Heart left ventricle (tissue), 16 donors: ENCODE measurements at places on chromosomes 1 and 21.

DNA sequence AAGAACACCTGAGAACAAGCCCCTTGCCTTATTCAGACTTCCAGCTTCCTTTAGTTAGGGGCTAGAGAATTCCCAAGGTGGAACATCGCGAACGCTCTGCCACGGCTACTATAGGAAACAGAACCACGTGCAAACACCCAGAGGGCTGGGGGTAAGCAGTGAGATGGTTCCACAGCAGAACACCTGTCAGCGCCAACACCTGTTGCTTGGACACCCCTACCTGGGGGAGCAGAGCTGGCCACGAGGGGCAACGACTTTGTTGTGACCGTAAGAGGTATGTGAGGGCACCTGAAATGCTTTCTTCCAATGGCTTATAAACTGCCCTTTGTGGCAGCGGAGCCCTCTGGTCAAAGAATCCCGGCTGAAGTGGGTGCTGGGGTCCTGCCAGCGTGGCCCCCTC is 50.7 kb downstream of the MRPL37 start:
- DNase-seq, result no peak

GRCh38 chr21:28704746-28705145 is 287.9 kb downstream of the LTN1 start:
- peak; percentile 61 for DNase-seq

GRCh38 chr1:160149233-160149632 is 2.2 kb upstream of the ATP1A4 start:
- DNase-seq, result no peak

DNA sequence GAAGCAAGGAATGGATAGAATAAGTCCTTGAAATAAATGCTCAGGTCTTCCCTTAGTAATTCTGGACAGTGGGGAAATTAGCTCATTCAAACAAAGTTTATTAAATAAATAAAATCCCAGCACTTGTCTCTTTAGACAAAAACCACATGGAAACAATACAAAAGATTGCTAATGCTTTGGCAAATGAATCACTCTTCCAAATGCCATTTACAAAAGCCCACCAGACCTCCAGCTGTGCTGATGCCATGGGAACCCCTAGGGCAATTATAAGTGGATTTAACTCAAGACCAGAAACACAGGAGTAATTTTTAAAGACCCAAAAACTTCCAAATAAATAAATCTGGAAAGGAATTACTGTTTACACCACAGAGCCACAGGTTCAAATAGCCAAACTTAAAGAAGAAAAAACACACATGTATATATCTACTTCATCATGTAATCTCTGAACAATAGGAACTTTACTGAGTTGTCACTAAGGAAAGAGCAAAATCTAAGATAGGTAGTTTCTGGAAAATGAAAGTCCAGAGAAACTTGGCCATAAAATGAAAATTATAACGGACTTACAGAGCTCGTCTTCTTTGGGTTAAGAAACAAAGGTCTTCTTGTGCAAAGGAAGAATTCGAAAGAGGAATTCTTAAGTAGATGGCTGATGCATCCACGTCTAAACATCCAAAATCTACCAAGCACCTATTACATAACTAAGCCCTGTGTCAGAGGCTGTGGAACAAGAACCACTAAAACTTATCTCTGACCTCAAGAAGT is 399.4 kb downstream of the SMYD3 start:
- DNase-seq, result no peak

GRCh38 chr1:203283597-203283996 is 21.7 kb upstream of the BTG2 start:
- no peak for DNase-seq

DNA sequence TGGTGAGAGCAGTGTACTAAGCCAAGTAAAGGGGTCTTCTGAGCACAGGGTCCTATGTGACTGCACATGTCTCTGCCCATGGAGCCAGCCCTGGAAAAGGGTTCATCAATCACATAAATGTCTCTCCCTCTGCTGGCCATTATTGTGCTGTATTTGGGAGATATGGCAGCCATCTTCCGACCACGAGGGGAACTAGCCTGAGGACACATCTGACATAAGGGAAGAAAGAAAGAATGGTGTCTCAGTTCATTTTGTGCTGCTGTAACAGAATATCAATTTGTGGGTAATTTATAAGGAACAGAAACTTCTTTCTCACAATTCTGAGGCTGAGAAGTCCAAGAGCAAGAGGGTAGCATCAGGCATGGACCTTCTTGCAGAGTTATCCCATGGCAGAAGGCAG is 55.1 kb upstream of the GJA5 start:
- DNase-seq, result no peak

DNA sequence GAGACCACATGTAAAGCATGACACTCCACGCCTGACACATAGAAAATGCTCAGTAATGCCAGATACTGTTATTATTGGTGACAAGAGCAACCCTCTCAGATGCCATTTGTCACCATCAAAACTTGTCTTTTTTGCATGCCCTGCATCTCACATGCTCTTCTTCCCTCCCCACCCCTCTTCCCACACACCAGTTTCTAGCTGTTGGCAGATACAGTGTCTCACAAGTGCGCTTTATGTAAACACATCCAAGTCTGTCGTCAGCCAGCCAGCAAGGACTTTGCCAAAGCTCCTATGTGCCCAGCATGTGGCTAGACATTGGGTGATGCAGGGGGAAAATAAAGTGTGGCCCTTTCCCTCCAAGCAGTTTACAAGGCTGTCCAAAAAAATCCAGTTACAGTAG is 44.9 kb upstream of the EPHA8 start:
- DNase-seq, result no peak

- no peak for DNase-seq
Observed at GRCh38 chr1:247540581-247540980, 4.3 kb upstream of the OR2C3 start.

DNA sequence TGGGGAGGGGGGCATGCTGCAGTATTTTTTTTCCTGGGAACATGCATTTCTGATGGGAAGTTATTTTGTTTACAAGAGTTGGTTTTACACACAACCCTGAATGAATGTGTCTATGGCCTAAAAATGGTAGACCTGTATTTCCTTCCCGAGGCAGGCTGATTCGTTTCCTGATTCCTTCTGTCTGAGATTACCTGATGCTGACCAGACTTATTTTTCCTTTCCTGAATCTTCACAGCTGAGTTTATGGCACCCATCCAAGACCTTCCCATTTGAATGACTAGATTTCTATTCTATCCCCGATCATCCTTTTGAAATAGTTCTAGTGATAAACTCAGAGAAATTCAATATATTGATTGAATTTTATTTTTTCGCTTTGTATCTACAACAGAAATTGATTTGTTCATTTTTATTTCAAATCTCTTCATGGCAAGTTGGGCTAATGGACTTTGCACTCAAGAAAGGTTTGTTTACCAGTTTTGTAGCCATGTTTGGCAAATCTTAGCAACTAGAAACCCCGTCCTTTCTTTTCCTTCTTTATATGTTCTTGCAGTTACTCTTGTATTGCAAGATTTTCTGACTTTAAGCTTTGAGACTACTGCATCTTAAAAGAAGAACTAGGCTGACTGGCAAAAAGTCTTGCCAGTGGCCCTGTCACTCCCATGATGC is 15.9 kb upstream of the PLEKHM2 start:
- no peak for DNase-seq

- no peak for DNase-seq
Observed at GRCh38 chr1:177286396-177286795, 115.6 kb downstream of the BRINP2 start.

- no peak for DNase-seq
Observed at GRCh38 chr1:1287288-1288110, 7.3 kb downstream of the SCNN1D start.

DNA sequence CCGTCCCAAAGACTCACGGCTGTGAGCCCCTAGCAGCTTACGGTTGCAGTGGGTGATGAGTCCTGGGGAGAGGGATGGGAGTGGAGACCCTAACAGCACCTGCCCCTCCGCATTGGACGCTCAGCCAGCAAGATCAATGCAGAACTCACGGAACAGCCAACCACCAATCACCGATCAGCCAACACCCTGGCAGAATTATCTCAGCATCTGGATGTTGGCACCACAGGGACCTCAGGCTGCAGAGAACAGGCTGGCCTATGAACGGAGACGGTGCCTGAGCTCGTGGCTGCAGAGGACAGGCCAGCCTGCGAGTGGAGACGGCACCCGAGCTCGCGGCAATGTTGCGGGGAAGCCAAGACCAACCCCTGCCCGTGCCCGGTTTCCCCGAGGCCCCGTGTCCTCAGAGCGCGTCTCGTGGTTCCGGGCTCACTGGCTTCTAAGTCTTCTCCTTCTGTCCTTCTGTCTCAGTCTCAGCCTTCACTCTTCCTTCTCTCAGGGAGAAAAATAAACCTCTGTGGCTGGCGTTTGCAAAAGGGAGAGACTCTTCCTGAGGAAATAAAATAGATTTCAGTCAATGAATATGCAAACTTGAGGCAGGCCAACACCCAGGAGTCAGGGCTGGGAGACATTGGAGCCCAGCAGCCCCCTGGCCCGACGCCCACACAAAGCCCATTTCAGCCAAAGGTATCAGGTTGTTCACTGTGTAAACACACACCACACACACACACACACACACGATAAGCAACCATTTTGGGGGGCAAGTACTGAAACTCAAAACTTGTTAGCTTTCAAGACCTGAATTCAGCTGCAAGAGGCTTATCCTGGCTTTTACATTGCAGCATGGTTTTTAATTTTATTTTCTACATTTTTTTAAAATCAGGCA is 67.8 kb downstream of the SIK1 start:
- no peak for DNase-seq

- no peak for DNase-seq
Observed at GRCh38 chr1:214446772-214447556, 104.4 kb downstream of the PTPN14 start.

- DNase-seq, result no peak
Observed at GRCh38 chr1:77065693-77066342, 153.4 kb downstream of the PIGK start.

- DNase-seq, result no peak
Observed at GRCh38 chr1:15744122-15744679, 1.9 kb downstream of the TMEM82 start.

DNA sequence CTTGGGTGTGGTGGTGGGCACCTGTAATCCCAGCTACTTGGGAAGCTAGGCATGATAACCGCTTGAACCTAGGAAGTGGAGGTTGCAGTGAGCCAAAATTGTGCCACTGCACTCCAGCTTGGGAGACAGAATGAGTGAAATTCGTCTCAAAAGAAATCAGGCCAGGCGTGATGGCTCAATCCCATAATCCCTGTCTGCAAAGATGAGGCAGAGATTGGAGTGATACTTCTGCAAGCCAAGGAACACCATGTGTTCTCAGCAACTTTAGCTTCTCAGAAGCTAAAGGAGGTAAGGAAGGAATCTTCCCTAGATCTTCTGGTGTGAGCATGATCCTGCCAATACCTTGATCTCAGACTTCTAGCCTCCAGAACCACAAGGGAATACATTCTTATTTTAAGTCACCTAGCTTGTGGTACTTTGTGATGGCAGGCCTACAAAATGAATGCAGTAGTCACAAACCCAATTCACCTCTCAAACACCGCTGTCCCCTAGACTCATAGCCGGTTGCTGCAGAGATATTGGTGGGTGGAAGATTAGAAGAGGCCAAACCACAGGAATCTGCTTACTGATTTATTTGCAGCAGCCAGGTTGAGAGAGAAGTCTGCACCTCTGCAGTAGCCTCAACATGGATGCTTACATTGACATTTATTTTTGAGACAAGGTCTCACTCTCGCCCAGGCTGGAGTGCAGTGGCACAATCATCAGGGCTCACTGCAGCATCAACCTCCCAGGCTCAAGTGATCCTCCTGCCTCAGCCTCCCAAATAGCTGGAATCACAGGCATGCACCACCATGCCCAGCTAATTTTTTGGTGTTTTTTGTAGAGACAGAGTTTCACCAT is 18.6 kb downstream of the L1TD1 start:
- DNase-seq, result no peak

- no peak for DNase-seq
Observed at GRCh38 chr1:199044191-199044590, 405.4 kb downstream of the PTPRC start.

DNA sequence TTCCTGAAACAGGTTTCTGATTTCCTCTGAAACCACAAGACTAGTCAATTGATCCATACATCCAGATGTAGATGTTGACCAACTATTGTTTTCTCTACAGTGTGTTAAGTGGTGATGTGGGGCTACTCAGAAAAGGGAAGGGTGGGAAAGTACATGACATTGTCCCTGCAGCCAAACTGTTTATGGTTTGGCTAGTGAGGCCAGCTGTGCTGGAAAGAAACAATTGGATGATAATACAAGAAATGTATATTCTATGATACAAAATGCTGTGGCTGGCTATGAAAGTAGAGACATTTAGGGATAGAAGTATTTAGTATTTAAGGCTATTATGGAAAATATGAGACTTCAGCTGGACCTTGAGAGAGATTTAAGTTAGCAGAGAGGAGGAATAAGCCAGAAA is 244.5 kb downstream of the ADGRL2 start:
- DNase-seq, result no peak

DNA sequence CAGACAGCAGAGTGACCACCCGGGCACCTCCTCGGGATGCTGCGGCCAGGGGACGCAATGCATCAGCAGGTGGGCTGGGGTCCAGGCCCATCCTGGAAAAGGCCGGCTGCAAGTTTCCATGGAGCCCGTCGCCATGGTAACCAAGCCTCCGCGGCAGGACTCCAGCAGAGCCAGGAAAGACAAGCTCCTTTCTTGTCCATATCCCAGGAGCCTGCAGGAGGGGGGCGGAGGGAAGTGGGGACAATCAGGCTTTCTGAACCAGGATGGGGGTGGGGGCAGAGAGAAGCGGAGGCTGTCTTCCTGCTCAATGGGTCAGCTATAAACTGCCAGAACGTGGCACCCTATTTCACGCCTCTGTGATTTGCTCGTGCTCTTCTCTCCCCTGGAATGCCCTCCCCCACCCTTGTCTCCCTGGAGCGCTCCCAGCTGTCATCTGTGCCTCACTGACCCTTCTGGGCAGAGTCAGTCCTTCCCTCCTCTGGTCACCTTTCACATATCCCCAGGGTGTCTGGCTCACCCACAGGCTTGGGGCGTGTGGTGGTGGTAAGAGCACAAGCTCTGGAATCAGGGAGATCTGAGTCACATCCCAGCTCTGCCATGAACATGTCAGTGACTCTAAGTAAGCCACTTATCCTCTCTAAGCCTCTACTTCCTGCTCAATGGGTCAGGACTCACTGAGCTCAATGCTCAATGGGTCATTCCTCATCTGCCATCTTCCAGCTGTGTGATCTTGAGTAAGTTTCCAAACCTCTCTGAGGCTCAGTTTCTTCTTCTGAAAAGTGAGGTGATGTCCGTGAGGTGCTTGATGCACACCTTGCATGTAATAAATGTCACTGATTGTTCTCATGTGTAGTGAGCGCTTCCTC is 58.9 kb upstream of the LAPTM5 start:
- peak; percentile 54 for DNase-seq

DNA sequence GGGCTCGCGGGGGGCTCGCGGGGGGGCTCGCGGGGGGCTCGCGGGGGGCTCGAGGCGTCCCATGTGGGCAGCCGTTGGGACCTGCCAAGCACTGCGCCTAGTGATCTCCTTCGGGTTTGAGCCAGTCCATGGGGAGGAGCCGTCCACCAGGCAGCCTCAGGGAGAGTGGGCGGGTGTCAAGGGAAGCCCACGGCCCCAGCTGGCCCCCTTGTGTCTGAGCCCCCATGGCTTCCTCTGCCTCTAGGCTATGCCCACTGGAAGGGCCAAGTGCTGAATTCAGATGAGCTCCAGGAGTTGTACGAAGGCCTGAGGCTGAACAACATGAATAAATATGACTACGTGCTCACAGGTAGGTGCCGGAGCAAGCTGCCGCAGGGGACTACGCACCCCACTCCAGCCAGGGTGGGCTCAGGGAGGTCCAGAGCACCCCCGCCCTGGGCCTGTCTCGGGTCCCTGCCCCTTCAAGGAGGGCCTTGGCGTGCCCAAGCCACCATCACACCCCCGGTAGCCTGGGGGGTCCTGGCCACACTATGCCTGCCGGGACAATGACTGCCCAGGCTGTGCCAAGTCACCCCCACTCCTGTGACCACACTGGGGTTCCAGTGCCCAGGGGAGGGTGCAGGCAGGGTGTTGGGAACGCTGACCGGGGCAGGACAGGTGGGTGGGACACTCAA is 22.6 kb downstream of the PDXK start:
- no peak for DNase-seq
